Activated CD4-positive, alpha-beta T cell treated with anti-CD3 and anti-CD28 coated beads for 36 hours (primary cell): ENCODE measurements at places on chromosomes 11 and 22. TPM values are rescaled to one million over a fixed set of nuclear protein-coding genes. Genes with fewer than 3 reads are reported as not detected.

TTLL12 gene
- total RNA-seq: 85.2 TPM

OR51I2 gene
- total RNA-seq: not detected

SAA2 gene
- not detected for total RNA-seq

SCGB1A1 gene
- total RNA-seq: not detected

PTGDR2 gene
- 0.18 TPM for total RNA-seq

PATE4 gene
- not detected for total RNA-seq

LMO1 gene
- not detected for total RNA-seq

GRM5 gene
- not detected for total RNA-seq

MS4A1 gene
- total RNA-seq: not detected

SDHAF2 gene
- 33.6 TPM for total RNA-seq

API5 gene
- 163 TPM for total RNA-seq

CARNS1 gene
- 1.5 TPM for total RNA-seq

L3MBTL2 gene
- 24.4 TPM for total RNA-seq

DSCAML1 gene
- 0.67 TPM for total RNA-seq

LDHAL6A gene
- total RNA-seq: not detected

FOXR1 gene
- not detected for total RNA-seq

GGT5 gene
- not detected for total RNA-seq

OR5A1 gene
- not detected for total RNA-seq

NRXN2 gene
- total RNA-seq: 0.18 TPM

CDCA5 gene
- total RNA-seq: 119 TPM

LARGE1 gene
- total RNA-seq: 0.57 TPM
